ENCODE measurements at places on chromosomes 1 and 21.

DNA sequence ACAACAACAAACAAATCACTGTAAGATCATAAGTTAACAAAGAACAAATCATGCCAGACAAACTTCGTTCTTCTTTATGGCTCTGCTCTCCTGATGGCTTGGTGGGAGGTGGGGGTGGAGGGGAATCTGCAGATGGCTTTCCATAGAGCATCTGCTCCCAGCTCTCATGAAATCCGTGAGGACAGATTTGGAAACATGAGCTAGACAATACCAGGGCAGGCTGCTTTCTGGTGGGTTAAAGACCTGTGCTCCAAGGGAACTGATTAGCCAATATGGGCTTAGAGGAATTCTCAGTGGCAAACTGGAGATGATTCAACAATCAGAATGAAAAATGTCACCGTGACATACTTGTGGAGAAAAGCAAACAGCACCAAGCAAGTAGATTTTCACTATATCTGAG is 69.4 kb upstream of the TLR5 start:
- no peak for DNase-seq

DNA sequence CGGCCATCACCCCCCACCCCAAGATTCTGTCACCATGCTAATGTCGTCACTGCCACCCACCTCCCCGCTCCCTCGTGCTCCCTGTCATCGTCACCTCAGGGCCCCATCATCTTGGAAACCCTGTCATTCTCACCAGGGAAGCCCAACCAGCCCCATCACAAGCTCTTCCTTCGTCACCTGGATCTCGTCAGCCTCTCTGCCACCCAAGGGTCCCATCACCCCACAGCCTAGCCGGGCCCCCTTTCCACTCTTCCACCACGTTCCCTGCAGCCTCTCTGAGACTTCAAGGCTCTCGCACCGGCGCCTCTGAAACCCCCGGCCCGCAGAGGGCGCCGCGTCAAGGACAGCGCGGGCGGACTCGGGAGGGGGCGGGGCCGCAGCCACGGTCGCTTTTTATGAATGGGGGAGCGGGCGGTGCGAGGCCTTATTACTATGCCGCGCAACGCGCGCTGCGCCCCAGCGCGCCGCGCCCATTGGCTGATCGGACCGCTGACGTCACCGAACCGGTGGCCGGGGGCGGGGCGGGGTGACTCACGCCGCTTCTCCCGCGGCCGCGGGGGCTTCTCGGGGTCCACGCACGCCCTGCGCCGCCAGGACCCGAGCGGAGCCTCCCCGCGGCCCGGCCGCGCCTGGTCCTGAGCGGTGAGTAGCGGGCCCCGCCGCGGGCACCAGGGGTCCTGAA is at the start of gene GPR3:
TSS of gene GPR3 (plus strand) at position 527 of the 682 bp plus-strand sequence. CDS start 1,177 bp downstream, outside the sequence.
- DNase-seq: peak; percentile 99

- no peak for DNase-seq
Observed at GRCh38 chr21:37642493-37642892, 273.8 kb downstream of the KCNJ6 start.

- DNase-seq: no peak
Observed at GRCh38 chr1:220927442-220927841, 48.2 kb downstream of the HLX start.

DNA sequence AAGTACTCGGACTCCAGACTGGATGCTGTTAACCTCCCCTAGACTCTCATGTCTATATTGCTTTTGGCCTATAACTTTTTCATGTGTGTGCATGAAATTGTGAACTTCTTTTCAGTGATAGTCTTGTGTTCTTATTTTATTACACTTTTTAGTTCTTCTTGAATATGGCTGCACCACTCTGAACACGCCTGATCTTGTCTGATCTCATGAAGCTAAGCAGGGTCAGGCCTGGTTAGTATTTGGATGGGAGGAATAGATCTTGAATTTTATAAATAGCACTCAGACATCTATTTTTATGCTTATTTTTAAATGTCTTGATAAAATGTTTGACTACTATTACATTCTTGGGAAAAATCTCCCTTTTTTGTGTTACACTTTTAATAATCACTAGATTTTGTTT is 22.4 kb downstream of the TCP10L start:
- DNase-seq: no peak

- DNase-seq: peak; percentile 59
Observed at GRCh38 chr1:243343970-243344937, 88.4 kb downstream of the SDCCAG8 start.

DNA sequence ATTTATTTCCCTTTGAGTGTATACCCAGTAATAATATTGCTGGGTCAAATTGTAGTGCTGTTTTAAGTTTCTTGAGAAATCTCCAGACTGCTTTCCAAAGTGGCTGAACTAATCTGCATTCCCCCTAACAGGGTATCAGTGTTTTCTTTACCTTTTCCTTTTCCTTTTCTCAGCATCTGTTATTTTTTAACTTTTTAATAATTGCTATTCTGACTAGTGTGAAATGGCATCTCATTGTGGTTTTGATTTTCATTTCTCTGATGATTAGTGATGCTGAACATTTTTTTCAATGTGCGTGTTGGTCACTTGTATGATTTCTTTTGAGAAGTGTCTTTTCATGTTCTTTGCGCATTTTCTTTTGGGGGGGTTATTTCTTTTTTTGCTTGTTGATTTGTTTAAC is 374.9 kb upstream of the BRINP3 start:
- no peak for DNase-seq

DNA sequence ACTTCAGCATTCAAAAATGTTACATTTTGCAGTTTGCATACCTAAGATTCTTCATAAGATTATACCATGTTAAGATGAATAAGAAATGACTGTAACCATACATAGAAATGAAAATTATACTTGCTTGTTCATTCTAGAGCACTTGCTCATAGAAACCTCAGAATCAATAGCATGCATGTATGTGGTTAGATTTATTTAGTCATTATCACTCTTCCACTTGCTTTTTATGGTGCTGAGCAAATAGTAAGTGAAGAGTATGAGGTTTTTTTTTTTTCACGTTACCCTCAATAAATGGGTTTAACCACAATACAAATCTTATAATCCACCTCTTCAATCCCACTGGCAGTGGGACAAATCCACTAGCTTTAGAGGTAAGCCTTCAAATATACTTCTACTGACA is 84.7 kb downstream of the LRRC53 start:
- no peak for DNase-seq

DNA sequence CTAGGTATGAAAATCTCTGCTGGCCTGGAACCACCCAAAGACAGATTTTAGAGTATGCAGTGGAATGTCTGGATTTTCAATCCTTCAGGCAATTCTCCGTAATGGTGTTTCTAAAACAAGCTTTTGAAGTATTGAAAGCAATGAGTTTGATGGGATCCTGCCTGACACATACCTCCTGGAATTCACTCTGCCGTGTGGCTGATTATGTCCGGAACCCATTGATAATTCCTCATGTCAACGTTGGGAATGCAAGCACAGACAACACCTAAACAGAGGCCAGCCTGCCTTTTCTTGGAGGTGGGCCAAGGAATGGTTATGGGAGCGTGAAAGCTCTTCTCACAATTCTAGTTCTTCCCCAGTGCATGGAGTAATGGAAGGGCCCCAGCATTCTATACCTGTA is 168.9 kb upstream of the HMCN1 start:
- DNase-seq: no peak

- DNase-seq: no peak
Observed at GRCh38 chr1:195236991-195237889, 1371.0 kb downstream of the KCNT2 start.

GRCh38 chr1:42186152-42186551 is 21.6 kb upstream of the GUCA2A start:
- DNase-seq: no peak

DNA sequence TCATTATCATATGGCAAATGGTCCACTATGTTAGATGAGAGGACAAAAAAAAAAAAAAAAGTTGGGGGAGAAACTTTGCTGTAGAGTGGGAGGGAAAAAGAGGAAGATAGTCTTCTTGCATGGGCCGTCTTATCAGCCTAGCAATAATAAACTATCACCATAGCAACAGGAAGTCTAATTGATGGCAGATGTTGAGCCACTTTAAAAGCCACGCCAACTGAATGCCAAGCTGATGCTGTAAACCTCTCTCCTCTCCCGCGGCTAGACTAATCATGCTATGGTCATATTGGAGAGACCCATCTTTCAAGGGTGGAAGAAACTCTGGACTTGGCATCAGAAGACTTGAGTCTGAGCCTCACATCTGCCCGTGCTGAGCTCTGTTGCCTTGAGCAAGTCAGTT is 122.2 kb upstream of the HOOK1 start:
- DNase-seq: peak; percentile 59

- DNase-seq: no peak
Observed at GRCh38 chr1:106523497-106523896, 533.0 kb upstream of the PRMT6 start.

DNA sequence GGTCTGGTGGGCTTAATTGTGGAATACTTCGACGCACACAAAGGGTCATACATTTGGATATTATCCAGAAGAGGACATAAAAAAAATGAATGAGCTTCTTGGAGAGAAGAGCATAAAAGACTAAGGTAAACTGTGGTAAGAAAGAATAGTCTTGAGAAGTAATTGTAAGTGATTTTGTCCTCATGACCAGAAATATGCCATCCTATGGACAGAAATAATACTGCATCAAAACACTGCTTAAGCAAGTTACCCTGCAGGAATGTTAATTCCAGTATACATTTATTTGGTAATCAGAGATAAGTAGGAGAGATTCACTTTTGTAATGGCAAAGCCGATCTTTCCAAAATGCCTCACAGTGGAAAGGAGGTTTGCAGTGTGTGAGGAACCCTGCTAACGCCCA is 111.9 kb downstream of the NRIP1 start:
- DNase-seq: no peak

DNA sequence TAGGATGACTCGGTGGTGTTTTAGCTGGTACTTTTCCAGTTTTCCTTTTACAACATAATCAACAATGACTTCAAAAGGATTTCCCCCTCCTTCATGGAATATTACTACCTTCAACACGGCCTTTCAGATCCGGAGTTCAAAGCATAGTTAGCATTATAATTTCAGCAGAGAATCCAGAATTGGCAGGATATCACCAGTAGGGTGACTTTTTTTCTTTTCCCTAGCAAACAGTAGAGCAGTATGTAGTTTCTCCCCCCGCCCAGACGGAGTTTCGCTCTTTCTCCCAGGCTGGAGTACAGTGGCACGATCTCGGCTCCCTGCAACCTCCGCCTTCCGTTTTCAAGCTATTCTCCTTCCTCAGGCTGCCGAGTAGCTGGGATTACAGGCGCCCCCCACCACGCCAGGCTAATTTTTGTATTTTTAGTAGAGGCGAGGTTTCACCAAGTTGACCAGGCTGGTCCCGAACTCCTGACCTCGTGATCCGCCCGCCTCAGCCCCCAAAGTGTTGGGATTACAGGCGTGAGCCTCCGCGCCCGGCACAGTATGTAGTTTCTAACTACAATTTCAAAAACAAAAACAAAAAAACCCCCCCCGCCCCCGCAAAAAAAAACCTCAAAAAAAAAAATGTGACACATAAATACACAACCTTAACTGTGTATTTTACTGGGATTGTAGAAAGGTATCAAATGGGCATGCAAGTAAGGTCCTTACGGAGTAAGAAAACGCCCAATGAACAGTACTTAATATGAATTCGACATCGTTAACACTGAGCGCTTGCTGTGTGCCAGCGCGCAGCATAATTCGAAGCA is 1.5 kb upstream of the COX20 start:
- peak; percentile 70 for DNase-seq

DNA sequence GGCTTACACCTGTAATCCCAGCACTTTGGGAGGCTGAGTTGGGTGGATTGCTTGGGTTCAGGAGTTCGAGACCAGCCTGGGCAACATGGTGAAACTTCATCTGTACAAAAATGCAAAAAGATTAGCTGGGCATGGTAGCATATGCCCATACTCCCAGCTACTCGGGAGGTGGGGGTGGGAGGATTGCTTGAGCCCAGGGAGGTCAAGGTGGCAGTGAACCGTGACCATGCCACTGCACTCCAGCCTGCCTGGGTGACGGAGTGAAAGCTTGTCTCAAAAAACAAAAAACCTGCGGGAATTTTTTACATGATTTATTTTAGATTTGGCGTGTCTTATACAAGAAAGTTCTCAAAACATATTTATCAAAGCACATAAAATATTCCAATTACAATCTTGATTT is 27.8 kb upstream of the MTR start:
- DNase-seq: no peak

DNA sequence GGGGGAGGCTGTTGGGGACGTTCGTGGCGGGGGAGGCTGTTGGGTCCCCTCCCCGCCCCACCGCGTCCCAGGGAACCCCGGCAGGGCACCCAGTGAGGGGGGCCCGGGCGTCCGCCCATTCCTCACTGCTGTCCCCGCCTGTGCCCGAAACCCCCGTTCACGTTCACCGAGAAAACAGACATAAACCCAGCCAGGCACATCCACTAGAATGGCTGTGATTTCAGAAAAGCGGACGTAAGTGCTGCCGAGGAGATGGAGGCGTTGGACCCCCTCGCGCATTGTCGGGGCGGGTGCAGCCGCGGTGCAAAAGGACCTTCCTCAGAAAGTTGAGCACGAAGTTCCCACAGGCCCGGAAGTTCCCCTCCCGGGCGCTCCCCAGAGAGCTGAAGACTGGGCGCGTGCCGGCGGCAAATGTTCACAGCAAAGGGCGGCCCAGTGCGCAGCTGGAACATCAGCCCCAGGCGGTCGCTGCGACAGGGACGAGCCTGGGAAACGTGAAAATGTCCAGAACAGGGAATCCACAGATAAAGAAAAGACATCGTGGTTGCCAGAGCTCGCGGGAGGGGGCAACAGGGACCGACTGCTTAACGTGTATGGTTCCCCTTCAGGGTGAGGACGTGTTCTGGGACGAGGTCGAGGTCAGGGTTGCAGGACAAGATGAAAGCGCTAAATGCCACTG is 18.5 kb upstream of the SAMD11 start:
- DNase-seq: peak; percentile 78

- DNase-seq: no peak
Observed at GRCh38 chr21:22278366-22278765, 1280.2 kb downstream of the NCAM2 start.

- DNase-seq: peak; percentile 22
Observed at GRCh38 chr21:30340714-30341573, 3.5 kb upstream of the KRTAP27-1 start.
